ENCODE measurements at places on chromosomes 4 and X. TPM values are rescaled to one million over a fixed set of nuclear protein-coding genes. Genes with fewer than 3 reads are reported as not detected.

TCP11X2 gene
- not detected for total RNA-seq

DNA sequence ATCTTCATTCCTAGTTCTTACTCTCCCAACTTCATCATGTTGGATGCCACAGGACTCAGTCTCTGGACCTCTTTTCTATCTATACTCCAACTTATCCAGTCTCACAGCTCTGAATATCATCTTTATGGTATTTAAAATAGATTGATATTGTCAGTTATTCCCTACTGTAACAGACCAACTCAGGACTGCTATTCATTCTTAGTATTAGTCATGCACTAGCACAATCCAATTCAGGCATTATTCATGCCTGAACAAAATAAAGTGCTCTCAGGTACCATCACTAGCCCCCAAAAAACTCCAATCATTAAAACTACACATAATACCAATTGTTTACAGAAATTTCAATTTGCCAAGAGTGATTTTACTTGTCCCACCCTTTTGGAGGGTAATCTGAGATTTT is 37.7 kb downstream of the FRYL start:
- H3K36me3 ChIP-seq = peaks cover 3% of the 10 kb centered on the region
- DNase-seq = no peak
- H3K4me1 ChIP-seq = peaks cover 83% of the 10 kb centered on the region
- no peaks in the 10 kb centered on the region for H3K27me3 ChIP-seq

AMER1 gene
- total RNA-seq = 3.5 TPM

TEX13C gene
- not detected for total RNA-seq

ARHGAP36 gene
- not detected for total RNA-seq

TIGD4 gene
- total RNA-seq = 0.28 TPM

All from activated CD4-positive, alpha-beta T cell treated with anti-CD3 and anti-CD28 coated beads for 36 hours (primary cell).